ENCODE measurements at places on chromosomes 6 and 20.

- DNase-seq = no peak
These were observed 238.9 kb upstream of the FLRT3 start for GRCh38 chr20:14576196-14576877.

DNA sequence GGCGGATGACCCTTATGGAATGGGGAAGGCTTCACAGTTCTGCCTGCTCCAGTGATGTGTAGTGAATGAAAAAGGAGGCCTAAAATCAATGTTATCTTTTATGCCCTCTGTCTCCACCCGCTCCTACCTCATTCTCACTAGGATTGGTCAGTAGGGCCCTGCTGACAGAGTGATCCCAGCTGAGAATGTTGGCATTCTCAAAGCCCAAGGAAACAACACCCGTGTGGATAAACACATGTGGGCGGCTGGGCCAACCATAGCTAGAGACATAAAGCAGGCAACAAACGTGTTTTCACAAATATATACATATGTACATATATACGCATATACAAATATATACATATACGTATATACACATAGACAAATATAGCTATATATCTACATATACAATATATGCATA is 4.5 kb downstream of the RIPK1 start:
- no peak for DNase-seq

GRCh38 chr6:135021310-135022049 is 33.1 kb downstream of the HBS1L start:
- DNase-seq = no peak

DNA sequence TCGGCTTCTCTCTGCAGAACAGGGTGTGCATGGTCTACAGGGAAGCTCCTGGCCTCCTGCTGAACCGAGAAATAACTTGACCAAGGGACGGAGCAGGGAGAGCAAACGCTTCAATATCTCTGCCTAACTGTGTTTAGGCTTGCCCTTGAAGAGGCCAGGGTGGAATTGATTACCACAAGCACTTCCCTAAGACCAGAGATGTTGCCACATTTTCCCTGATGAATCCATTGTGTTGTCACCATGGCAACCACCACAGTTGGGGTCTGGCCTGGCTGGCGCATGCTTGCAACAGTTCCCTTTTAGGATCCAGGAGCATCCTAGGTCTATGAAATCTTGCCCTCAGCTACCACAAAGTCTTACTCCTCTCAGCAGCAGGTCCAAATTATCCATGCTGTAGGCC is 213.5 kb upstream of the SULF2 start:
- DNase-seq = no peak

GRCh38 chr20:48657426-48658197 is 170.2 kb downstream of the PREX1 start:
- peak; percentile 77 for DNase-seq

GRCh38 chr6:7292596-7293255 is 20.3 kb downstream of the SSR1 start:
- no peak for DNase-seq

DNA sequence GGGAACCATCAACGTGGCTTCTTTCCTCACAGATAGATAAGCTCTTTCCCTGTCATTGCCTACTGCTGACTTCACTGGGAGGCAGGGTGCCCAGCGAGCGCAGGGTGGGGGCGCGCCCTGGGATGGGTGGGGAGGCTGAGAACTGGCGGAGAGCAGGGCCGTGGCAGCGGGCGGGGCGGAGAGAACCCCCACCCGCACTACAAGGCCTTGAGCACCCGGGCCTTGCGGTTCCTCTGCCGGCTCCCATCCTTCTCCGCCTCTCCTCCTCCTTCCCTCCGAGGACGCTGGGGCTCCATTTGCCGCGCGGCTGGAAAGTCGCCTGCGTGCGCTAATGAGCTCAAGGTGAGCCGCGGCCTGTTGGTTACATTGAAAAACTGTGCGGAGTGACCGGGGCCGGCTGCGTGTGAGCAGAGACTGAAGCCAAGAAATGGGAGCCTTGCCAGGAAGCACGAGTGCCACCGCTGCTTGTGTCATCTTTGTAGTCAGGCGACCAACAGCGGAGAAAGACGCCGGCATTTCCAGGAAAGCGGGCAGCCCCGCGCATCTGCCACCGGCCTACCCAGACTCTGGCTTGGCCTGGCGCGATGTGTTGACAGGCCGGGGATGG is 963.5 kb upstream of the SLC35B3 start:
- DNase-seq = no peak

Data from CD4-positive, alpha-beta T cell treated with Interleukin-4 for 1 hour (primary cell).